ENCODE measurements at places on chromosomes 13 and 19.

- no peak for DNase-seq
These were observed 7.9 kb upstream of the DPF1 start for GRCh38 chr19:38231918-38232317.

DNA sequence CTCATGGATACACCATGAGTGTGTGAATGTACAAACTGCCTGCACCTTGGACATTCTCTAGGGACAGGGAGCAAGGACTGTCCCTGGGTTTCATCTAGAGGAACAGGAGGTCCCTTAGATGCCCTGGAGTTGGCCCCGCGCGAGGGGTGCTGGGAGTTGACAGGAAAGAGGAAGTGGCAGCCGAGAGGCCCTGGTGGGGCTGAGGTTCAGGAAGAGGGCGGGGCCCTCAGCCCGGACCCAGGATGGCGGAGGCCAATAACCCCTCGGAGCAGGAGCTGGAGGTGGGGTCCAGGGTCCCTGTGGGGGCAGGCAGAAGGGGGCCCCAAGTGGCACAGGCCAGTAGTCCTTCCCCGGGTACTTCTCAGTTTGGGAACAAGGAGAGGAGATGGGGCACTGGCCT lies 6.9 kb downstream of the PKN1 start:
- peak; percentile 78 for DNase-seq

DNA sequence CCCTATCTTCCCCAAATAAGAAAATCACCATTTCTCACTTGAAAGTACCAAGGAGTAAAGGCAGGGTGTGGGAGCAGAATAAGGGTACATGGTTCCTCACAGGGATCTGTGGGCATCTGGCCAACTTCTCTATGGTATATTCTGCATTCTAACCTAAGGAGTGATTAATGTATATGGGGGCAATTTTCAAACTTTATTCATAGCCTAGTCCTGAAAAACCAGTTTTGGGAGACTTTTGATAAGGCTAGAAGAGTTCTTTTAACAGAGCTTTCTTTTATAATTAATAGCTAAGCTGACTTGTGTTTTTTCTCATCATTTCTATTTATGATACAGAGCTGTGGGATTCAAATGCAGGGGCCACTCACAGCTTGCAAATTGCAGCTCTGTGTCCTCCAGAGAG lies 852 bp downstream of the SCEL start:
- no peak for DNase-seq

DNA sequence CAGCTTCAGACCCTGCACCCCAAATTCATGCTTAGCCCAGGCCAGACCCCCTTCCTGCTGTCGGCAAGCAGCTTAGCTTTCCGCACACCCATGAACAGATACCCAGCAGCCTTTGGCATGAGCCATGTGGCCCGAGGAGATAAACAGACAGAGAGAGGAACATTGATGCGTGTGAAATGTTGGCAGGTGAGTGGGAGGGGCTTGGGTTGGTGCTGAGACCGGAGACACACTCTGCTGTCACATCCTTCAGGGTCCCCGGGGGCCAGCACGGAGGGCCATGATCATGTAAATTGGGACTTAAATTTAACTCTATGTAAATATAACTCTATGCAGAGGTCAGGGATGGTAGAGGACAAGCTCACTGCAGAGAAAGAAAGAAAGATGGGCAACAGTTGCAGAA lies 1.5 kb downstream of the CD22 start:
- DNase-seq, result no peak

- DNase-seq, result no peak
These were observed 206.8 kb upstream of the IPO5 start for GRCh38 chr13:97746649-97747048.
